ENCODE measurements at places on chromosomes 5 and 9.

DNA sequence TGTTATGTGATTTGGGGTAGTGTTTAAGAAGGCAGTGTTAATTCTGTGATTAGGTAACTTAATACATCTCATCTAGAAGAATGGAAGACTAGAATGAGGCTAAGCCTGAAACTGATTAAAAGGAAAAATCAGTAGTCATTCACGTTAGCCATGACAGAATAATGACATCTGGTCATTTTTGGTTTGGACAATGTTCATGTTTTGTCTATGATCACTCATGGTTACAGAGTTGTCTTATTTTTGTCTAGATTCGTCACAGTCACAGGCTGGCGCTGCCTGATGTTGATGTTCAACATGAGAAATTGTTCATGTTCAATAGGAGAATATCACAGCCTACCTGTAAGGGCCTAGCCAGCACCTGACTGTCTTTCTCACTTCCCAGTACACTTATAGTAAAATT lies 9.5 kb upstream of the DOCK2 start:
- no peak for DNase-seq

DNA sequence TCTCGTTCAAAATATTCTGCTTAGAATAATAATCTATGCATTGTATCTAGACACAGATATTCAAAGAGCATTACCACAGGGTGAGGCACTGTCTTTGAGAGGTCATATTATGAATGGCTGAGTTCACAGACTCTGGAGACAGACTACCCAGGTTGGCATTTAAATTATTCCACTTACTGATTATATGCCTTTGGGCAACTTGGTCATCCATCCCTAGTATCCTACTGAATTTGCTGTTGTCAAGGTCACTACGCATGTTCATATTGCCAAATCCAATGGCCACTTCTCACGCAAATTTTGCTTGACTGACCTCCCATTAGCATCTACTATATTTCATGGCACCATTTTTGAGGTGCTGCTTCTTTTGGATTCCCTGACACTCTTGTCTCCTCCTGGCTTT lies 498.6 kb upstream of the TLE4 start:
- DNase-seq: no peak

- peak; percentile 97 for DNase-seq
These were observed 35.6 kb upstream of the ATP6V1G1 start for GRCh38 chr9:114551750-114552685.

GRCh38 chr5:65873181-65873750 lies 53.1 kb upstream of the ERBIN start:
- peak; percentile 73 for DNase-seq

DNA sequence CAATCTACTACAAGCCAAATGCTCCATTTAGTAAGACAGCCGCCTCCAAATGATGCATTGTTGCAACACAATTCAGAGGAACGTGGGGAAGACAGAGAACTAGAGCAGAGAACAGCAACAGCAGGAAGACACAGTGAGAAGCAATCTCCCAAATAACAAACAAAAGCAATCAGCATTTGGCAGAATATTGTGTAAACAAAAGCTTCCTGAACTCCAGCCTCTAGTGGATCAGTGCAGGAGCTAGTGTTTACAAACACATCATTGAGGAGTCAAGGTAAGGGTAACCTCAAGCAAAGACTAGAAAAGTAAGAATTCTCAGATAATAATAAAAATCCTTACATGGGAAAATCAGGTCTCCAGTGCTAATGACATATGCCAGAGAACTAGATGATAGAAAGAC lies 20.6 kb downstream of the FST start:
- no peak for DNase-seq

- DNase-seq: no peak
These were observed 33.9 kb upstream of the F2RL2 start for GRCh38 chr5:76657091-76657490.

DNA sequence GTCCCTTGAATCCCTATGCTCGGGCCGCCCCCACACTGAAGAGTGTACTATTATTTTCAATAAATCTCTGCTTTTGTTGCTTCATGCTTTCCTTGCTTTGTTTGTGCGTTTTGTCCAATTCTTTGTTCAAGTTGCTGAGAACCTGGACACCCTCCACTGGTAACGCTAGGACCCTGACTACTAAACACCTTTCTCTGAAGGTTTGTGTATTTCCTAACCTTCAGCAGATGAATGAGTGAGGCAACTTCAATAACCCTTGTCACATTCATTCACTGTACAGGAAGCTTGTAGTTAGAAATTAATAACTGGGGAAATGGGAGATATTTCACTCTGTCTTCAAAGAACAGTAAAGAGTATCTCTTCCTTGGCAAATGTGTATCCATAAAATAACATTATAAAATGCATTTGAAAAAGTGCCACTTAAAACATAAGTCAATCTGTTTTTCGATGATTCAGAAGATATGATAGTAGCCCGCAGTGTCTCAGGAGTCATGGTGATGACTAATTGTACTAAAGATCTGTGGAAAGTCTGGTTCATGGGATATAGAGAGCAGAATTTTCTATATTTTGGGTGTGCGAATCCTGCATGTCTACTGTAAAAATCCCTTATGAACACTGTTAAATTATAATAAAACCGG lies 43.2 kb upstream of the ANKH start:
- peak; percentile 73 for DNase-seq

DNA sequence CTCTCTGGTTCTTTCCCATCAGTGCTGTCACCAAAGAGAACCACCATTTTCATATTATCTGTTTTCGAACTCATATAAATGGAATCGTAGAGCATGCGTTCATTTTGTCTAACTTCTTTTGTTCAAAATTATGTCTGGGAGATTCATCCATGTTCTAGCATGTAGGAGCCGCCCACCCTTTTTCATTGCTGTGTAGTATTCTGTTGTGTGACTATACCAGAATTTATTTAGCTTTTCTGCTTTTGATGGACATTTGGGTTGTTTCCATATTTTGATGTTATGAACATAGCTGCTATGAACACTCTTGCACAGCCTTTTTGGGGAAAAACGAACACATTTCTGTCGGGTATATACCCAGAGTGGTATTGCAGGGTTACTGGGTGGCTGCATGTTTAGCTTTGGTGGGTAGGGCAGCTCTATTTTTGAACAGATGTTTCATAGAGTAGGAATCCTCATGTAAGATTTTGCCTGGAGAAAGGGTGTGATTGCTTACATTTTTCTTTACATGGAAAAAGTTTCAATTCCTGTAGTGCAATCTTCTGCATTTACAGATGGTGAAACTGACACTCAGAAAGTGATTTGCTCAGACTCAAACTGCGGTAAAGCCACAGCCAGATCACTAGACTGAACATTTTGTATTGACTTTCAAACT lies 100.2 kb upstream of the IL12B start:
- no peak for DNase-seq

DNA sequence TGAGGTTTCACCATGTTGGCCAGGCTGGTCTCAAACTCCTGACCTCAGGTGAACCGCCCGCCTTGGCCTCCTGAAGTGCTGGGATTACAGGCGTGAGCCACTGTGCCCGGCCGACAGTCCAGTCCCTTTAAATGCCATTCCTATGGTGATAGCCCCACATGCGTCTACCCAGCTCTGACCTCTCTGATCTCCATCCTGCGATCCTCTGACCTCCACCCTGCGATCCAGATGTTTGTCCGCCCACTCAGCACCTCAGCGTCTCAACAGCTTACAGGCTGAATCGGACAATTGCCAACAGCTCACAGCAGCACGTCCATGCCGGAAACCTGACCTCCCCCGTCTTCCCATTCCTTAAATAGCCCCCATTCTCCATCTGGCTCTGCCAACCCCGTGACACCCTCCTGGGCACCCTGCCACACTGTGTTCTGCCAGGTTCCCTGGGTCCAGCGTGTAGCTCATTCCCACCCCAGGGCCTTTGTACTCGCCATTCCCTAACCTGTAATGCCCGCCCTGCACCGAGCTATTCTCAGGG lies 44.0 kb upstream of the RNU6ATAC start:
- DNase-seq: no peak

DNA sequence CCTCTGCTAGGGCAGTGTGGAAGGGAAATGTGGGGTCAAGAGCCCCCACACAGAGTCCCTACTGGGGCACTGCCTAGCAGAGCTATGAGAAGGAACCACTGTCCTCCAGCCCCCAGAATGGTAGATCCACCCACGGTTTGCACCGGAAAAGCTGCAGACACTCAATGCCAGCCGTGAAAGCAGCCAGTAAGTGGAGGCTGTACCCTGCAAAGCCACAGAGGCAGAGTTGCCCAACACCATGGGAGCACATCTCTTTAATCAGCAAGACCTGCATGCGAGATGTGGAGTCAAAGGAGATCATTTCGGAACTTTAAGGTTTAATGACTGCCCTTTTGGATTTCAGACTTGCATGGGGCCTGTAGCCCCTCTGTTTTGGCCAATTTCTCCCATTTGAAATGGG lies 52.2 kb downstream of the GKAP1 start:
- DNase-seq: no peak

- DNase-seq: no peak
These were observed 27.9 kb upstream of the LPCAT1 start for GRCh38 chr5:1551426-1552301.

DNA sequence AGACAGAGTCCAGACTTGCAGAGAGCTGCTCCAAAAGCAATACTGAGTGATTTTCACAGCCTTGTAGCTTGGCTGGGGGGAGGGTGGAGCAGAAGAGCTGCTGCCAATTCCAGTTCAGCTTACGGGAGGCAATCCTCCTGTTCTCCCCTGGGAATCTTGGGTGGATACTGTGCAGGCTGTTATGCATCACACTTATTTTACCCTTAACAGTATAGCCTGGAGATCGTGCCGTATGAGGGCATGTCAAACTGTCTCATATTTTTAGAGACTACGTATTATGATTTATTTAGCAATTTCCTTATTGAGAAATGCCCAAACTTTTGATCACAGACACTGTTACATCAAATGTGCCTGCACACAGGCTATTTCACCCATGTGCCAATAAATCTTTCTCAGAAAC lies 85.2 kb downstream of the BASP1 start:
- DNase-seq: no peak

- DNase-seq: peak; percentile 31
These were observed 127.7 kb upstream of the PIK3R1 start for GRCh38 chr5:68087866-68088265.

- no peak for DNase-seq
These were observed 13.1 kb downstream of the FPGS start for GRCh38 chr9:127815512-127816361.

DNA sequence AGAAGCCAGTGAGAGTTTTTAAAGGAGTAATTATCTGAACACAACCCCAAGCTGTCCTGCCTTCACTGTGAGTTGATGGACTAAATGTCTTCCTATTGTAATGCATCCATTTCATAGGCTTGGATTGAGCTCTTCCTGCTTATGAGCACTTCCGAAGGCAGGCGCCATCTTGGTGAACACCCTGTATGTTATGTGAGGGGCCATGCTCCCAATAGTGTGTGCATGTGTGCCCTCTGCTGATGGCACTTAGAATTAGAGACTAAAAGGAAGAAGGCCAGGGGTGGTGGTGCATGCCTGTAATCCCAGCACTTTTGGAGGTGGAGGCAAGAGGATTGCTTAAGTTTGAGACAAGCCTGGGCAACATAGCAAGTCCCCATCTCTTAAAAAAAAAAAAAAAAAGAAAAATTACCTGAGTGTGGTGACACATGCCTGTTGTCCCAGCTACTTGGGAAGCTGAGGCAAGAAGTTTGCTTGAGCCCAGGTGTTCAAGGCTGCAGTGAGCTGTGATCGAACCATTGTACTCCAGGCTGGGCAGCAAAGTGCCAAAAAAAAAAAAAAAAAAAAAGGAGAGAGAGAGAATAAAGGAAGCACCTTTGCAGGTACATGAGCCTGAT lies 65.0 kb downstream of the C9orf152 start:
- DNase-seq: no peak

DNA sequence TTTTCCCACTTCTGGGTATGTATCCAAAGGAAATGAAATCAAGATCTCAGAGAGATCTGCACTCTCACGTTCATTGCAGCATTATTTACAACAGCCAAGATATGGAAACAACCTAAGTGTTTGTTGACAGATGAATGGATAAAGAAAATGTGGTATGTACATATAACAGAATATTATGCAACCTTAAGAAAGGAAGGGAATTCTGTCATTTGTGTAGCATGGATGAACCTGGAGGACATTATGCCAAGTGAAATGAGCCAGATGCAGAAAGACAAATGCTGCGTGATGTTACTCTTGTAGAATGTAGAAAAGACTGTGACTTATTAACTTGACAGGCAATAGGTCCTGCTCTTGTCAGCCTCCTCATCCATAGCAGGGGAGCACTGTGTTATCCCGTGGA lies 31.4 kb downstream of the PPARGC1B start:
- no peak for DNase-seq

GRCh38 chr5:42454216-42454995 lies 31.2 kb downstream of the GHR start:
- no peak for DNase-seq

DNA sequence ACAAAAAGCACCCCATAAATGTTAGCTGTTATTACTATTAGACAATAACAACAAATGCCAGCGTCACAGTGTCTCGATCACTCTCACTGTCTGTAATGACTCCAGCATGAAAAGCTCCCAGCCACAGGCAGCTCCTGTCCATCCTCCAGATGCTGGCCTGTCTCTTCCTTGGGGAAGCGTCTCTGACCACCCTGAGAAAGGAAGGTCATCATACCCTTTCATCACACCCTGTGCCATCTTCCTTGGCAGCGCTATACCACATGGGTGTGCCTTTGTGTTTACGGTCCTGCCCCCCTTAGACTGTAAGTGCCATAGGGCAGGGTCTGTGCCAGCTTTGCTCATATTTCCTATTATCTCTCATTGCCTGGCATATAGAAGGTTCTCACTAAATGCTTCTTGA lies 90.6 kb downstream of the PRRT1B start:
- no peak for DNase-seq

DNA sequence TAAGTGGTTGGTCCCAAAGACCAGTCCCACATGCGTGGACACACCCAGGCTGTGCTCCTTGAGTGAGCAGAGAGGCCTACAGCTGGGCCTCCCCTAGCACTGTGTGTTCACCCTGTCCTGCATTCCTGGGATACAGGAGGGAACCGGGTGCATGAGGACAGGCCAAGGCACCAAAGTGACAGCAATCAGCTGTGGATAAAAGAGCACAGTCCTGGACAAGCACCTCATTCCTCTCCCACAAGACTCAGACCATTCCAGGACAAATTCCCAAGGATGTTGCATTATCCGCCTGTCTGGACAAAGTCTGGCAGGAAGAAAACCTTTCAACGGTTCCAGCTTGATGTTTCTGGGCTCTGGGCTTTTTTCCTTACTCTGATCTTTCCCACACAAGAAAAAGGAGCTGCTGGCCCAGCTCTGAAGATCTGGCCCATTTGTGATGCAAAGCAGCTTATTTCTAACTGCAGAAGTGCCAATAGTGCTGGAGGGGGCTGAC lies 273.2 kb downstream of the ENC1 start:
- DNase-seq: no peak

GRCh38 chr9:111429175-111429574 lies 55.0 kb downstream of the ECPAS start:
- DNase-seq: no peak

- no peak for DNase-seq
These were observed 101.0 kb downstream of the TLE1 start for GRCh38 chr9:81588148-81588871.

GRCh38 chr5:125326150-125326510 lies 579.7 kb upstream of the ZNF608 start:
- peak; percentile 65 for DNase-seq

DNA sequence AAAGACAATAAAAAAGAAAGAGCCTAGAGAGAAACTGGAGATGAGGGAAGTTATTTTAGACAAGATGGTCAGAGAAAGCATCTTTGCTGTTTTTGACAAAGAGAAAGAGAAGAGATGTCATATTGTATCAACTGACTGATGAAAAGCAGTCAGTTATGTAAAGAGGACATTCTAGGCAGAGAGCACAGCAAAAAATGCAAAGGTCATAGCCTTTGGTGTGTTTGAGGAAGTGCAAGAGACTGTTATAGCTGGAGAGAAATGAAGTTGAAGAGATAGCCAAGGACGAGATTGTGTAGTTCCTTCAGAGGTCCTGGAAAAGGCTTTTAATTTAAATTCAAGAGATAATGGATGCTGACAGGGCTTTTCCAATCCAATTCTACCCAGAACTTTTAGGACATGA lies 342.4 kb downstream of the RASEF start:
- no peak for DNase-seq
